ENCODE measurements at places on chromosomes 11 and 22. TPM values are rescaled to one million over a fixed set of nuclear protein-coding genes. Genes with fewer than 3 reads are reported as not detected.
A peak's percentile ranks its signal among the peaks of the same experiment; 100 is the strongest.

DNA sequence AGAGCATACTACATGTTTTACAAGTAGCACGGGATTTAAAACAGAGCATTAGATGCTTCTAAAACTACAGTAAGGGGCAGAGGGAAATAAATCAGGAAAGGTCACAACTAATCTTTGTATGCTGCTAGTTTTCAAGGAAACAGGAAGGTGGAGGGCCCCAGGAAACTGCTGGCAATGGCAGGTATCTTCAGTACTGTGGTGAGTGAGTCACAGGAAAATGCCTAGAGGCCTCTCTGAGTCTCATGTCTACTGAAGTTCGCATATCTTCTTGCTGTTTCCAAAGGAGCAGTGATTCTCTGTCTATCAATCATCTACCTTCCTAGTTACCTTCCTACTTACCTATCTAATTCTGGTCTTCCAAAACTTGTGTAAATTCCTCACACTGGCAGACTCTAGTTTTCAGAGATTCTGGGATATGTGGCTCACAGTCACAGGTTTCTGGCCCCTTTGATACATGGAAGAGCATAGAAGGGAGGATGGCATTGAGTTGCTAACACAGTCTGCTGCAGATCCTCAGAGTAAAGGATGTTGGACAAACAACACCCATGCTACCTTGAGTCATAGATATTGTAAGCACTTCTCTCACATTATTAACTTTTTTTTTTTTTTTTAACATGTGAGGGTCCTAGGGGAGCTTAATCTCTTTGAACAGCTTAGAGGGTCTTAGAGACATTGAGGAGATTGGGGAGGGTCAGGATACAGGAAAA lies 58.8 kb upstream of the SYN3 start:
- DNase-seq: no peak

UBTFL1 gene
- total RNA-seq: not detected

- no peak for DNase-seq
Observed at GRCh38 chr11:12239804-12240371, 129.5 kb downstream of the MICAL2 start.

- peak; percentile 91 for DNase-seq
Observed at GRCh38 chr11:128172046-128172878, 415.1 kb downstream of the ETS1 start.

MIOX gene
- not detected for total RNA-seq

DNA sequence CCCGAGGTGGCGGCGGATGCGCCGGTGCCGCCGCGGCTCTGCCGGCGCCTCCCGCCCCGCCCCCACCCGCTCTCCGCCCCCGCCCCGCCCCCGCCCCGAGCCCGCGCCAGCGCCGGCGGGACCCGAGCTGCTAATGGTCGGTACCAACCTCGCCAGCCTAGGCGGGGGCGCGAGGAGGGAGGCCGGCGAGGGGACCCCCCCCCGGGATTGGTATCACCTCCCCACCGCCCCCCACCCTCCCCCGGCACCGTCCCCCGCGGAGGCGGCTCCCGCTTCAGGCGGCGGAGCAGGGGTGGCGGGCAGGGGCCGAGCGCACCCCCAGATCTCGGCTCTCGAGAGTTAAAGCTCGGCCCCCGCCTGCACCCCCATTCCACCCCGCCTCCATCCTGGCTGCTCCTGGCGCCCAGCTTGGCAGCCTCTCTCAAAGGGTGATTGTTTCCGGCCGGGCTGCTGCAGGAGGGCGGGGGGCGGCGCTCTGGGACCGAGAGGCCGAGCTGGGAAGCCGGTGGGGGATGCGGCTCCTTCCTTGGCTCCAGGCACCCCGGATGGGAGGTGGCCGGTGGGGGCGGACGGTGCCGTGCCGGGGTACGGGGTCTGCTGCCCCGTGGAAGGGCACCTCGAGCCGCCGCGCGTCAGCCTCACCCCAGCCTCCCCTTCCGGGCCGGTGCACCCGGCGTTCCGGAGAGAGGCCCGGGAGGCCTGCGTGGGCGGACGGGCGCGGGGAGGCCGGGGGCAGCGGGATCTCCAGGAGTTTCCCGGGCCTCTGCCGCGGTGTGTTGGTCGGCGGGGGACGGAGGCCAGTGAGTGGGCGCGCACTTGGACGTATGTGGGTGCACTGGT lies at the start of gene B3GAT1:
TSS of gene B3GAT1 (minus strand) at position 40 of the 840 bp plus-strand sequence. CDS start 24,583 bp downstream, outside the sequence.
- no peak for DNase-seq

GRCh38 chr11:38438091-38438490 lies 1840.1 kb upstream of the RAG2 start:
- DNase-seq: no peak
